ENCODE measurements at places on chromosomes 5 and 9.

DNA sequence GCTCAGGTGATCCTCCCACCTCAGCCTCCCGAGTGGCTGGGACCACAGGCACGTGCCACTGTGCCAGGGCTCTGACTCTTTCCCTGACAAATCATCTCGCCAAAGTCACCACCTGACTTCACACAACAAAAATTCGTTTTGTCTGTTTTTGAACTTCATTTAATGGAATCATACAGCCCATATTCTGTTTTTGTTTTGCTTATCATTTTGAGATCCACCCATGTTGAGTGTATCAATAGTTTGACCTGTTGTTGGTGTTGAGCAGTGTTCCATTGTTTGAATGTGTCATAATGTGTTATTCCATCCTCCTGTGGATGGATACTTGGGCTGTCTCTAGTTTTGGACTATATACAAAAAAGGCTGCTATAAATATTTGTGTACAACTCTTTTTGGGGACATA is 6.9 kb upstream of the UBE2D2 start:
- DNase-seq: no peak

- no peak for DNase-seq
Measured at GRCh38 chr5:135154197-135154596, 120.2 kb upstream of the PITX1 start.

DNA sequence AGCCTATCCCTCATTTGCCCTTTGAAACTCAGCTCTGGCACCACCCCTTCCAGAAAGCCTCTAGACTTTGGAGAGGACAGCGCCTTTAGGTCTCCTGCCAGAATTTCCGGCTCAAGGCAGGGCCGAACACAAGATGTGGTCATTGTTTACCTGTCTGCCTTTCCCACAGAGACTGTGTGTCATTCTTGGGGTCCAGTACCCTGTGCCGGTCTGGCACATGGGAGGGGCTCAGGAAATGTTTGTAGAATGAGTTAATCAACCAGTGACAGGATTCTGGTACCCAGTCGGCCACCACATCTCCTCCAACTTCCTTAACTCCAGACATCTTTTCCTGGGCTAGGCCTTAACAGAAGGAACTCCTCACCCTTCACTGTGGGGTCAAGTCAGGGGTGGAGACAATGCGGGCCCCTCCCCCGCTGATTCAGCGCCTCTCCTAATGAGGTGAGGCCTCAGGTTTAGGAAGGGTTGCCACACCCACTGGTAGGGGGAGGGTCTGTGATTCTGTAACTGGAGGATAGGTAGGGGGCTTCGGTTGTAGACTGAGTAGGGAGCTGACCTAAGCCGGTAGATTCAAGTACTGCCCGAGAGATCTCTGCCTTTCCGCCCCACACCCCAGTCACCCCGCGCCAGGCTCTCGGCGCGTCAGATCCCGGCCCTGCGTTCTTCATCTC is 29.3 kb downstream of the PCDH1 start:
- no peak for DNase-seq

DNA sequence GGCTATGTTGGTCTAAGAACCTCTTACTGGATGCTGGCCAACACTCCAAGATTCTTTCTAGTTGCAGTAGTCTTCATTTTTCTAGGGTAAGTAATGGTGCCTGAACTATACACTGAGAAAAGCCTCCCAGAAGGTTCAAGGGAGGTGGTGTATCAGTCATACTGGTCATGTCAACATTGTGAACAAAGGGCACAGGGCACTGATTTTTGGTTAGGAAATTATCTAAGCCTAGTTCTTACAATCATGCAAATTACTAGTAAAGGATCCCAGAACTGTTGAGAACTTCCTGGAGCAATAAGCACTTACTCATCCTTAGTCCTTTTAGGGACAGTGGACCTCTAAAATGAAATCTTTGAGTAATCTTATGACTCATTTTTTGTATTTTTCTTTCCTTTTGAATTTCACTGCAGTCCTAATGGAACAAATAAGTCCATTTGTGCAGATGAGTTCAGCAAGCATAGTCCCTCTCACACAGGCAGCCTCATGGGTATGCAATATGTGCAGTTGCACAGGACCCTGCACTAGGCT is 21.1 kb upstream of the CDC42SE2 start:
- DNase-seq: no peak

- no peak for DNase-seq
Measured at GRCh38 chr5:129078247-129078646, 16.3 kb upstream of the ISOC1 start.

GRCh38 chr5:17169507-17169906 is 47.9 kb upstream of the BASP1 start:
- DNase-seq: no peak

DNA sequence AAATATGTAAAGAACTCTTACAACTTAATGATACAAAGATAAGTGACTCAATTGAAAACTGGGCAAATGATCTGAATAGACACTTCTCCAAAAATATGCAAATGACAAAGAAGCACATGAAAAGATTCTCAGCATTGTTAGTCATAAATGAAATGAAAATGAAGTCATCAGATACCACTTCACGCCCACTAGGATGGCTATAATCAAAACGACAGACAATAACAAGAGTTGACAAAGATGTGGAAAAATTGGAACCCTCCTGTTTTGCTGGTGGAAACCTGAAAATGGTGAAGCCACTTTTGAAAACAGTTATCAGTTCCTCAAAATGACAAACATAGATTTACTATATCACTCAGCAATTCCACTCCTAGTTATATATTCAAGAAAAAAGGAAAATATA is 7.9 kb upstream of the SYK start:
- no peak for DNase-seq

All from CD4-positive, alpha-beta T cell (primary cell).